ENCODE measurements at places on chromosomes 11 and 22. TPM values are rescaled to one million over a fixed set of nuclear protein-coding genes. Genes with fewer than 3 reads are reported as not detected.

Gene FOLH1
- 0.42 TPM for total RNA-seq

Gene KRTAP5-2
- not detected for total RNA-seq

DNA sequence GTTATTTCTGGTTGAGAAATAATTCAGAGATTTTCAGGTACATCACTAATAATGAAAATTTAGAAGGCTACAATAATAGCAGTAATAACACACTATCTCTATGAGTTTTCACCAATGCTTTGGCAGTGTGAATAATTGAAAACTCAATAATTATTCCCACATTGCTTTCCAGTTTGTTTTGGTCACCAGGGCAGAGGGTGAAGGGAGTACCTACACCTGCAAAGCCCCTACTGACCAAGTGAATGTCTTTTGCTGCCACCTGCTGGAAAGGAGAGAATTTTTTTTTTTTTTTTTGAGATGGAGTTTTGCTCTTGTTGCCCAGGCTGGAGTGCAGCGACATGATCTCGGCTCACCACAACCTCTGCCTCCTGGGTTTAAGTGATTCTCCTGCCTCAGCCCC lies 3.2 kb downstream of the NELL1 start:
- no peak for DNase-seq

Gene SPDYC
- not detected for total RNA-seq

DNA sequence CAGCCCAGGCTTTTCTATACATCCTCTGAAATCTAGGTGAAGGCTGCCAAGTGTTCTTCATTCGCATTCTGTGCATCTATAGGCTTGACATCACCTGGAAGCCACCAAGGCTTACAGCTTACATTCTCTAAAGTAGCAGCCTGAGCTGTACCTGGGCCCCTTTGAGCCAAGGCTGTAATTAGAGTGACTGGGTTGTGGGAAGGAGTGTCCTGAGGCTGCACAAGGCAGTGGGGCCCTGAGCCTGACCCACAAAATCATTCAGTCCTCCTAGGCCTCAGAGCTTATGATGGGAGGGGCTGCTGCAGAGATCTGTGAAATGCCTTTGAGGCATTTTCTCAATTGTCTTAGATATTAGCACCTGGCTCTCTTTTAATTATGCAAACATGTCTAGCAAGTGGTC lies 33.0 kb upstream of the RDX start:
- no peak for DNase-seq

Gene APOL3
- 59.5 TPM for total RNA-seq

GRCh38 chr11:44928144-44928543 lies 22.5 kb downstream of the TP53I11 start:
- no peak for DNase-seq

DNA sequence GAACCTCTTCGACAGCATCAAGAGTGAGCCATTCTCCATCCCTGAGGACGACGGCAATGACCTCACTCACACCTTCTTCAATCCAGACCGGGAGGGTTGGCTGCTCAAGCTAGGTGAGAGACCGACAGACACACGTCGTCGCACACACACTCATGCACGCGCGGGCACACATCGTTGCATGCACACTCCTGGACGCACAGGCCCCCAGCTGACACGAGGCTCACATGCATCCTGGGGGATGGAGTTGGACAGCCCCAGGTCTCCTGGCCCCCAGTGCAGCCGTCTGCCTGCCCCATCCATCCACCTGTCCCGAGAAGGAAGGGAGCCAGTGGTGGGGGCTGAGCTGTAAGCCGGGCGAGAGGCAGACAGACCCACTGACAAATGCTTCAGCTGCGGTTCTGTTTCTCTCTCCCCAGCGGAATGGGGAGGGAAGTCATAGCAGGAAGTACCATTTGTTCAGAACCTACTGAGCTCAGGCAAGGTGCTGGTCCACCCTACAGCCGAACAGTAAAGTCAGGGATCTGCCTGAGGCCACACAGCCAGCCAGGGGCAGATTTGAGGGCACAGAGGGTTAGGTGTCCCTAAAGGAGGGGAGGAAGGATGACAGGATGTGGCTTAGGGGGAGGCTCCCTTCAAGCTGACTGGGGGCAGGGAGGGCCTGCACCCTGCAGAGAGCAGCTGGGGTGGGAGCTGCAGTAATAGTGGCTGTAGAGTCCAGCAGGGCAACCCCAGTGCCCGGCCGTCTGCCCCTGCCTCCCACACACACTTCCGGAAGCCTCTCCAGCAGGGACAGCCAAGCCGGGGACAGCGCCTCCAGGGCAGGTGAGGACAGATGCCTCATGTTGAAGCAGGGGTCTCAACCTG lies 27.1 kb downstream of the CYTH4 start:
- no peak for DNase-seq

GRCh38 chr11:119560961-119561360 lies 138.0 kb upstream of the THY1 start:
- no peak for DNase-seq

- DNase-seq: no peak
Observed at GRCh38 chr11:130740819-130741218, 175.5 kb downstream of the SNX19 start.

DNA sequence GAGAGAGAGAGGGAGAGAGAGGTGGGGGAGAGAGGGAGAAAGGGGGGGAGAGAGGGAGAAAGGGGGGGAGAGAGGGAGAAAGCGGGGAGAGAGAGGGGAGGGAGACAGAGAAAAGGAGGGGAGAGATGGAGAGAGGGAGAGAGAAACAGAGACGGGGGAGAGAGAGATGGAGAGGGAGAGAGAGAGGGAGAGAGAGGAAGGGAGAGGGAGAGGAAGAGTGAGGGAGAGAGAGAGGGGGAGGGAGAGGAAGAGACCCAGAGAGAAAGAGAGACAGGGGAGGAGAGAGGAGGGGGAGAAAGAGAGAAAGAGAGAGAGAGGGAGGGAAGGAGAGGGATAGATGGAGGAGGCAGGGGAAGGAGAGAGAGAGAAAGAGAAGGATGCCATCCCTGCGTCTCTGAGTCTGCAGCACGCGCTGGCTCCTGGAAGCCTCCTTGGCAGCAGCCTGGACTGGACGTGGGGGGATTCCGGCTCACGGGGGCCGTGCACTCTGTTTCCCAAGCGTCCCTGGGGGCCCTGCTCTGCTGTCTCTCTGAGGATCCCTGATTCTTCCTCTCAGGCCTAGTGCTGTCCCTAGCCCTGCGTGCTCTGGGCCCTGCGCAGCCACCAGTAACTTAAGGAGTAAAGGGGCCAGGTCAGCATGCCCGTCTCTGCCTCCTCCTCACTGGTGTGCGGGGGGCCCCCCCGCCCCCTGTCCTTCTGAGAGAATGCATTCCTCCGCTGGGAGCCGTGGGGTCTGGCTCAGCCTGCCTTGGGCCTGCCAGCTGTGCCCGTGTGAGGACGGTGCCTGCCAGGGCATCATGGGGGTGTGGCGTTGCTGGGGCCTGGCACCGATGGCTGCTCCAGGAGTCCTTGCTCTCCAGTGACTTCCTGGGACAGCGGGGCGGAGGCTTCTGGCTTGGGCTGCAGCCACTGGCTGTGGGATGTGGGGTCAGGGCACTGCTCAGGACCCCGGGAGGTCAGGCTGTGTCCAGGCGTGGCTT lies 429.5 kb downstream of the TBC1D22A start:
- no peak for DNase-seq

- DNase-seq: peak; percentile 78
Observed at GRCh38 chr11:70033711-70034070, 44.4 kb upstream of the ANO1 start.

- no peak for DNase-seq
Observed at GRCh38 chr22:37019309-37020191, at the start of the genes MPST and TST. MPST (plus strand) TSS chr22:37019742; CDS start chr22:37019837, 95 bp downstream. TST (minus strand) TSS chr22:37019447; CDS start chr22:37018732, 715 bp downstream.

DNA sequence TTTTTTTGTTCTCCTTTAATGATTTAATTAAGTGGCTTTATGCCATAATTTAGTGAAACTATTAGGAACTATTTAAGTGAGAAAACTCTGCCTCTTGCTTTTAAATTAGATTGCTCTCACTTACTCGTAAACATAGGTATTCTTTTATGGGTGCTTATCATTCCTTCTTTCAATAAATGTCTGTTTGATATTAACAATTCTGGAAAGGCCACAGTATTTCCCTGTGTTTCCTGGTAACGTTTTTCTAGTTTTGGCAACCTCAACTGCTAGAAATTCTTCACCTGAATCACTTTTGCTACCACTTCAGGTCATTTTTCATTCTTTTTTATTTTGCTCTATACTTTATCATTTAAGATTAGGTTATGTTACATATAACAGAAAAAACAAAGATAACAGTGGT lies 19.9 kb upstream of the NCR3LG1 start:
- no peak for DNase-seq

Gene ZDHHC5
- 43.6 TPM for total RNA-seq

Gene OR51F1
- not detected for total RNA-seq

Gene MAPK8IP2
- total RNA-seq: 1.2 TPM

GRCh38 chr11:95888852-95889251 lies 35.1 kb downstream of the MTMR2 start:
- DNase-seq: no peak

Gene KLHL35
- not detected for total RNA-seq

Gene RAG2
- not detected for total RNA-seq

Gene MB
- total RNA-seq: 3.0 TPM

GRCh38 chr22:49303781-49304461 lies 523.8 kb downstream of the BRD1 start:
- peak; percentile 66 for DNase-seq

Gene TSGA10IP
- not detected for total RNA-seq

DNA sequence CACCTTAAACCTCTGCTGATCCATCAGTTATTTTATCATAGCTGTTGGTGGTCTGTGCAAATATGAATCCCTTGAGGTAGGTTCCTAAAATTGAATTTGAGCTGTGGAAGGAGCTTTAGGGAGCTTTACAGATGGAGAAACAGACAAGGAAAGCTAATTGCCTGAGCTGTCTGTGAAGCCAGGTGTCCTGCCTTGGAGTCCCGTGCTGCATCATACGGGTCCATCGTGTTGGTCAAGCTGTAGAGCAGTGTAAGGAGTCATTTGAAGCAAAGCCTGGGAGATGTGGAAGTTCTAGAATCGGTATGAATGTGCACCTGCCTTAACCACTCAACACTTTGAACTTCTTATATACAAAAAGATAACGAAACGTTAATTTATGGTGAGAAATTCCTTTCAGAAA lies 1.0 kb downstream of the POLA2 start:
- DNase-seq: no peak

- no peak for DNase-seq
Observed at GRCh38 chr22:50134481-50134880, 36.0 kb upstream of the PANX2 start.

Gene SLC1A2
- total RNA-seq: 0.17 TPM
